ENCODE measurements at places on chromosomes 11 and 22.
A peak's percentile ranks its signal among the peaks of the same experiment; 100 is the strongest.

DNA sequence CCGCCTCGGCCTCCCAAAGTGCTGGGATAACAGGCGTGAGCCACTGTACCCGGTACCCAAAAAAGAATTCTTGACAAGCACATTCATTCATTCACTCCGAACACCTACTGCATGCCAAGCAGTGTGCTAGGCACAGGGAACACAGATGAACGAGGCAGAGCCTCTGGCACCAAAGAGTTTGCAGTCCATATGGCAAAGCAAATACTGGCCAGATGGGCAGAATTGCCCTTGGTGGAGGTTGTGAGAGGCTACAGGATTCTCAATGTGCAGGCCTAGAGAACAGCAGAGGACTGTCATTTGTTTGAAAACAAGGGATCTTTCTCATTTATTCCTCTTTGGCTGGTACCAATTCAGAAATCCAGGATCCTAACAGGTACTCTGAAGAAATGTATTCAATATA, 27.5 kb upstream of the MTCH2 start:
- no peak for DNase-seq

- DNase-seq: no peak
Observed at GRCh38 chr11:31645747-31646146, 136.2 kb downstream of the ELP4 start.

DNA sequence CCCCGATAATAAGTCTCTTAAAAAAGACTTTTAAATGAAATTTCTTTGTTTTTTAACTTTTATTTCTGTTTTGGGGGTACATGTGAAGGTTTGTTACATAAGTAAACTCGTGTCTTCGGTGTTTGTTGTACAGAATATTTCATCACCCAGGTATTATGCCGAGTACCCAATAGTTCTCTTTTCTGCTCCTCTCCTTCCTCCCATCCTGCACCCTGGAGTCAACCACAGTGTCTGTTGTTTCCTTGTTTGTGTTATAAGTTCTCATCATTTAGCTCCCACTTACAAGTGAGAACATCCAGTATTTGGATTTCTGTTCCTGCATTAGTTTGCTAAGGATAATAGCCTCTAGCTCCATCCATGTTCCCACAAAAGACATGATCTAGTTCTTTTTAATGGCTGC, 1.6 kb upstream of the GSTP1 start:
- DNase-seq: no peak

GRCh38 chr11:70824605-70825245, 426.4 kb downstream of the CTTN start:
- DNase-seq: no peak

- DNase-seq: peak; percentile 28
Observed at GRCh38 chr22:41619979-41620588, 759 bp downstream of the DESI1 start.

GRCh38 chr11:32418836-32419235, 16.5 kb downstream of the WT1 start:
- no peak for DNase-seq

- DNase-seq: no peak
Observed at GRCh38 chr22:30881361-30882183, 87.0 kb downstream of the MORC2 start.

Measured in GM10248 (cell line).